Right lobe of liver (tissue), 6 donors: ENCODE measurements at places on chromosomes 2 and 18.

DNA sequence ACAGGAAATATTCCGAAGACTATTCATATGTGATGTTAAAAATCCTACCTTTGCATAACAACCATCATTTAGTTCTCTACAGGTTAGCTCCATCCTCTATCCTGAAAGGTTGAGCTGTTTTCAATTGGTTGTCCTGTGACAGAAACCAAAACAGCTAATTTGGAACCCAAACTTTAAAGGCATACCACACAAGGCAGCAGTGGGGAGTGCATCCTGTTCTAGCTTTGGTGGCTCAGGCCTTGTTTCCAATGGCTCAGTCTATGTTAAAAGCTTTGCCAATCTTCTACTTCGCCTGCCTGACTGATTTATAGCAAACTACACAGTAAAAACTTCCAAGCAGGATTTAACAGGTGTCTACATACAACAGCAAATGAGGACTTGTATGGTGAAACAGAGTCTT lies 3.2 kb downstream of the CD226 start:
- DNase-seq = no peak

DNA sequence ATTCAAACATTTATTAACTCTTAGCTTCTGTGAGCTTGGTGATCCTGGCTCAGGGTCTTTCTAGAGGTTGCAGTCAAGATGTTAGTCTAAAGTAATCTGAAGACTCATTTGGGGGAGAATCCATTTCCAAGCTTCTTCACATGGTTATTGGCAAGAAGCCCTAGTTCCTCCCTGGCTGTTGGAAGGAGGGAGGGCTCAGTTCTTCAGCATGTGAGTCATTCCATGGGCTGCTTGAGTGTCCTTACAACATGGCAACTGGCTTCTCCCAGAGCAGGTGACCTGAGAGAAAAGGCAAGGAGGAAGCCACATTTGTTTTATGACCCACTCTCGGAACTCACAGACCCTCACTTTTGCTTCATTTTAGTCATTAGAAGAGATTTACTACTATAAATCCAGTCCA lies 10.6 kb upstream of the C2orf74 start:
- no peak for DNase-seq

DNA sequence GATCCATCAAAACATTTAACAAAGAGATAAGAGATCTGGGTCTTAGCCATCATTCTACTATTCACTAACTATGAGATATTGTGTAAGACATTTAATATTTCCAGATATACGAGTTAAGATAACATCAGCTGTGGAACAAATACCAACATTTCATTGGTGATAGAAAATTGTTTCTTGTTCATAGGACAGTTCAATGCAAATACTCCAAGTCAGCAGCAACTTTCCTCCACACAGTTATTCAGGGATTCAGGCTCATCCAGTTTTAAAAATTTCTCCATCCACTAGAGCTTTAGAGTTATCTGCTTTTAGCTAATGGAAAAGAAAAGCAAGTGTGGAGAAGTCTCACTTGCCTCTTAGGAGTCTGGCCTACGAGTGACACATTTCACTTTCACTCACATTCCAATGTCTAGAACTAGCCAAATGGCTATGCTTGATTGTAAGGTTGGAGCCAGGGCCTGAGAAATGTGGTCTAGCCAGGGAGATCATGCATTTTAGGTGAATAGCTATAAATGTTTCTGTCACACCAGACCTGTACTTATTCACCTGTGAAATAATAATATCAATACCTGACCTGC lies 119.3 kb upstream of the MAPRE2 start:
- DNase-seq = no peak

DNA sequence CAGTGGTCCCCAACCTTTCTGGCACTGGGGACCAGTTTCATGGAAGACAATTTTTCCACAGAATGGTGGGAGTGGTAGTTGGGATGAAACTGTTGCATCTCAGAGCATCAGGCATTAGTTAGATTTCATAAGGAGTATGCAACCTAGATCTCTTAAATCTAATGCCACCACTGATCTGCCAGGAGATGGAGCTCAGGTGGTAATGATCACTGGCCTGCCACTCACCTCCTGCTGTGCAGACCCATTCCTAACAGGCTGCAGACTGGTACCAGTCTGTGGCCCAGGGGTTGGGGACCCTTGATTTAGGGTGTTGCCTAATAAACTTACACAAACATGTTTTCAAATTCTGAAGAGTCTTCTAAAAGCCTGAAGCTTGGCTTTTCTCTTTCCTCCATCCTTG lies 261.3 kb downstream of the CDH19 start:
- DNase-seq = no peak

DNA sequence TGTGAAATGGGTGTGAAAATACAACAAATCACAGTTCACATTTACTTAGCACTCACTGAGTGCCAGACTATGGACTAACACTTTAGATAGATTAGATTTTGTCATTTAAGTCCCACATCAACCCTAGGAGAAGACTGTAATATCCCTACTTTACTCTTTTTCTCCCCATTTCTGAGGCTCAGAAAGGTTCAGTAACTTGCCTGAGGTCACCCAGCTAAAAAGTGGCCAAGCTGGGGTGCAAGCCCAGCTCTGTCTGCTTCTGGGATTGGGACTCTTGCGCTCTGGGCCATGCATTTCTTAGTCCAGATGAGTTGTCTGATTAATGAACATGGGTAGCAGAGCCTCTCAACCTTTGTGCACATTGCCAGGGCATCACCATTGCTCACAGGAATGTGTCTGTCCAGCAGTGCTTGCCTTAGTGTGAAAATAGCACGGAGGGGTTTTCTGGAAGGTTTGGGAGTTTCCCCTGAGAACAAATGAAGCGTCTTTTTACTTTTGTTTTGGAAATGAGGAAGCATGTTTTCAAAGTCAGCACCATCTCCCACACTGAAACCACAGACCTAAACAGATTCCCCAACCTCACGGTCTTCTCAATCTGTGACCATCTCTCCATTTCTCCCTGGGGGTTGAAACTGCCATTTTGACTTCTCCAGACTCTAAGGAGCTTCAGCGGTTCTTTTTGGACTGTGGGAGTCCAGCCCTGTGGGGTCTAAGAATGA lies 31.9 kb downstream of the NRP2 start:
- DNase-seq = no peak

- peak; percentile 71 for DNase-seq
Observed at GRCh38 chr2:42568401-42569115, at the start of gene MTA3. MTA3 (plus strand) TSS chr2:42568632; CDS start chr2:42568746, 114 bp downstream.

GRCh38 chr2:37125416-37125815 lies 31.4 kb downstream of the EIF2AK2 start:
- no peak for DNase-seq

DNA sequence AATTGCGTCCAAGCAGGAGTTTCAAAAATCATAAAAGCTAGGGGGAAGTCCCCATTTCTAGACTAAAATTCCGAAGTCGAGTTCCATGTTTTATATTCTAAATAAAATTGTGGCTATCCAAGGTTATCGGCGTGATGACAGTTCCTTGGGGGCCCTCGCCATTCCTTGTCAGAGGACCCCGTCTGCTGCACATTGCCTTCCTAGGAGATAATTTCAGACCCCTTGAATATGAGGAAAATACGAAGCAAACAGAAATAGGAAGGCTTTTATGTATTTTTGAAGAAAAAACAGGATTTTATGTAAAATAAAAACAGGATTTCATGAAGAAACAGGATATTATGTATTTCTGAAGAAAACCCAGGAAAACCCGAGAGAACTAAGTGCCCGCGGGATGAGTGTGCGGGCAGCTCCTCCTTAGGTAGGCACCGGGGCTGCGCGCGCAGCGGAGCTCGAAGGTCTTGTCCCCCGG lies 465 bp upstream of the PLEKHA3 start:
- no peak for DNase-seq

GRCh38 chr2:128818704-128819491 lies 500.2 kb upstream of the HS6ST1 start:
- DNase-seq = no peak

DNA sequence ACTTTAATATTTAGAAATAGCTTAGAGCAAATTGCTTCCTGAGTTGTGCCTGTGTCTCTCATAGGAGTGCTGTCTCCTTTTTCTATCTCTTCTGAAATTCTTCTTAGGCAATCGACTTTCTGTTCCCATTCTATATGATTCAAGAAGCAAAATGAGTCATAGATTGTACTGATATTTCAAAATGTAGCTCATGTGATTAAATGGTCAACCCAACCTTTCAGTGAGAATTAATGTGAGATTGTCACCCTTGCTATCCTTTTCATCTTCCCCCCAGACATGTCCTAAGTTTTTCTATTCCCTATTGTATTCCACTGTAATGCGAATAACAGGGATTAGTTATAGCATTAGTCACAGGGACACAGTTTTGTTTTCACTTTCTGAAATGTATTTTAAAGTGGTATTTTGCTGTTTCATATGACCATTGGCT lies 413.6 kb downstream of the THSD7B start:
- no peak for DNase-seq

GRCh38 chr2:192277494-192278109 lies 82.9 kb upstream of the TMEFF2 start:
- DNase-seq = no peak

DNA sequence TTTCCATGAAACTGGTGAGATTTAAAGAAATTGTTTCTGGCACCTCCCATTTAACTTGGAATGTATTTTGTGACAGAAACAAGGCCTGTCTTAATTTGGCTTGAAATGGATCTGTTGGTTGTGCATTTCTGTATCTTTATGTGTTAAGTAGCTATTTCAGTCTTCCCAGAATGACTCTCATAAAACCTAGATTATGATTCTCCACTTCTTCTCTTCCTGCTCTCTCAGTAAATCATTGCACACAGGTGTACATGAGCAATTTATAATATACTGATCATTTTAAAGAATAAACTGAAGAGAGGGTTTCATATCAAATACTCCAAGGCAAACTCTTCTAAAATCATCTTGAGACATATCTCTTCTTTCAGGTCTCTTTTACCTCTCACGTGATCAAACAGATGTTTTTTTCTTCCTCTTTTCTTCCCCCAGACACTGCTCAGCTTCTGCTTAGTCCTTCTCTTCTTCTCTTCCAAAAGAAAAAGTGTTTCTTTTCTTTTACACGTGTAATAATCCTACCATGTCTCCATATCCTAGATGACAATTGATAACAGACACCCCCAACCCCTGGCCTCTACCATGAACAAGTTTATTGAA lies 112.0 kb downstream of the PPP1R1C start:
- DNase-seq = no peak

- no peak for DNase-seq
Observed at GRCh38 chr2:134284119-134284670, 30.3 kb downstream of the MGAT5 start.

- DNase-seq = no peak
Observed at GRCh38 chr2:25872134-25872533, 6.2 kb downstream of the ASXL2 start.

DNA sequence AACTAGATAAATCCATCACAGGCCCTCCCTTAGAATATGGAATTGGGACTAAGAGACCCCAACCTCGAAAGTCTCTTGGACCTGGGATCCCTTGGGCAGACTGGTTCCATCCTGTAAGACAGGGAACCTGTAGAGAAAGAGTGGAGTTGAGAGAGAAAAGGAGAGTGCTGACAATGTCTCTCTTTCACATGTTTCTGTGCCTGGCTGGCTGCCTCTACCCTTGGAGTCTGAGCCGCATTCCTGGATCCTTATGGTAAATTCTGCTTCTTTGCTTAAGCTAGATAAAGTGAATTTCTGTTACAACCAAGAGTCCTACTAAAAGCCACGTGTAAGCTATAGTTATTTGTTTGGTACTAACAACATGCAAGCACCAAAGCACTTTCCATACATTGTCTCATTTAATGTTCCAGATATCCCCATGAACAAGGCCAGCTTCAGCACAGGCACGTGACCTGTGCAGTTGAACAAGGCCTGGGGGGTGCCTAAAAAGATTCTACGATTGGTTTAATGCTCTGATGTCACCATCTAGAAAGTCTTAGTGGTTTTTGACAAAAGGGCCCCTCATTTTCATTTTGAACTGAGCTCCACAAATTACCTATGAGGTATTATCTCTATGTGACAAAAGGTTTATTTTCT lies 2.1 kb upstream of the PUM2 start:
- DNase-seq = no peak

DNA sequence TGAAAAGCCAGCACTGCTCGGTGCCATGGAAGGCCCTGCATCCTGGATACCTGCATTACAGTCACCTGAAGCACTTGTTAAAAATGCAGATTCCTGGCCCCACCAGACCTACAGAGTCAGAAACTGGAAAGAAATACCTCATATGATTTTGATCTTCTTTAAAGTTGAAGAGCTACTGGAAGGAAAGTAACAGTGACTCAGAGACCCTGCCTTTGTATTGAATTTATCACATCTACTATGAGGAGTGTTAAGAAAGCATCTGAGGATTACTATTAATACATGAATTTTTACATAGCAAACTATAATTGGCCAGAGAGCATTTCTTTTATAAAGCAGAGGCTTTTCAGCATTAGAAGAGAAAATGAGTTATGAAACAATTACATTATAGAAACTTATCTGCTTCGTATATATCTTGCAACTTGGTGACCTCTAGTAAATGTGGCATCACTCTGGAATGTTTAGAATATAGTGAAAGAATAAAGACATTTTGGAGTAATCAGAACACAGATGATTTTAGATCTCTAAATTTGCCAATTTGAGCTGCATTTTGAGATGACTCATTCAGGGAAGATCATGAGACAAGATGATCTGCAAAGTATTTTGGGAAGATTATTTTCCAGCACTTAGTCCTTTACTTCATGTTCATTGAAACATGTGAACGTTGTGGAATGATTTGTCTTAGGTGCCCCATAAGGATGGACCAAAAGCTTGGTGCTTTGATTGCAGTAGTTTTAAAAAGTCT lies 12.2 kb downstream of the PTPRM start:
- no peak for DNase-seq

GRCh38 chr2:9984217-9984739 lies 32.8 kb downstream of the GRHL1 start:
- DNase-seq = no peak

DNA sequence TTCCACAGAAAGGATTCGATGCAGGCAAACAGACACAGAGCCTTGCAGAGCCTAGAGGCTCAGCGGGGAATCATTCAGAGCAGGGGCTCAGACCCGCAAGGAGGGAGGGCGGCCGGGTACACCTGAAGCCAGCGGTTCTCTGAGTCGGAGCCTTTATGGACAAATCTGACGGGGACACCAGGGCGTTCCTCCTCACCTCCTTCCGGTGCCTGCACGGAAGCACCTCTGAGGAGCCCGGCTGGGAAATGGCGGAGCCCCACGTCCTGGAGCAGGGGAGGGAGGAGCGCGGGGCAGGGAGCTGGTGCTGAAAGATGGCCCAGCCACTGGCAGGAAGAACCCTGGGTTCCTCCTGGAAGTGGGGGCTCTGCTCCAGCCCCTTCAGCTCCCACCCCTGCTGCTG lies 193.5 kb upstream of the ALKAL2 start:
- no peak for DNase-seq

GRCh38 chr2:135124924-135125886 lies 73.1 kb downstream of the RAB3GAP1 start:
- no peak for DNase-seq
